ENCODE measurements at places on chromosomes 11 and 22. TPM values are rescaled to one million over a fixed set of nuclear protein-coding genes. Genes with fewer than 3 reads are reported as not detected.

DNA sequence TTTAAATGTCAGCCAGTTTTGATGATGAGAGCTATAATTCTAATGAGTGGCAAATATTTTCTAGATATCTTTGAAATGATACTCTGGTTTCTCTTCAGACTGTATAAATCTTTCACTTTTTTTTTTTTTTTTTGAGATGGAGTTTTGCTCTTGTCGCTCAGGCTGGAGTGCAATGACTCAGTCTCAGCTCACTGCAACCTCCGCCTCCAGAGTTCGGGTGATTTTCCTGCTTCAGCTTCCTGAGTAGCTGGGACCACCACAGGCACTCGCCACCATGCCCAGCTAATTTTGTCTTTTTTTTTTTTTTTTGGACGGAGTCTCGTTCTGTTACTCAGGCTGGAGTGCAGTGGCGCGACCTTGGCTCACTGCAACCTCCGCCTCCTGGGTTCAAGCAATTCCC lies 113.6 kb downstream of the TEAD1 start:
- no peak for ATAC-seq

Gene MUC5B
- total RNA-seq, result 0.59 TPM

Gene SLC22A9
- total RNA-seq, result not detected

GRCh38 chr11:78020246-78020645 lies 2.8 kb downstream of the KCTD14 start:
- no peak for ATAC-seq

- no peak for ATAC-seq
Observed at GRCh38 chr11:623999-624704, 603 bp downstream of the CDHR5 start.

DNA sequence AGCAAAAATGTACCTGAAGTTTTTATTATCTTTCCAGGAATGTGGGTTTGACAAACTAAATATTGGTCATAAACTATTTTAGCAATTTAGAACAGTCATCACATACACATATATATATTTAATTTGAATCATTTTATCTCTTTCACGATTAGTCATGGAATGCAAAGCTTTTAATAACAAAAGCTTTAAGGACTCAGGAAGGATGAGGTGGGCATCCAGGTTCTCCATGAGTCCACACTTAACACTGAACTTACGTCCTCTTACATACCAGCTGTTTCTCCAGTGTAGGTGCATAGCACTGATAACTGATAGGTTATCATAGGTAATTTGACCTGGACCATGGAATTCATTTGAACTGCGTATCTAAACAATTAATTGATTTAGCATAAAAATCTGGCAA lies 28.1 kb upstream of the GNAZ start:
- ATAC-seq, result no peak

Data from motor neuron (in vitro differentiated cells).